ENCODE measurements at places on chromosomes 6 and 20.
A peak's percentile ranks its signal among the peaks of the same experiment; 100 is the strongest.

DNA sequence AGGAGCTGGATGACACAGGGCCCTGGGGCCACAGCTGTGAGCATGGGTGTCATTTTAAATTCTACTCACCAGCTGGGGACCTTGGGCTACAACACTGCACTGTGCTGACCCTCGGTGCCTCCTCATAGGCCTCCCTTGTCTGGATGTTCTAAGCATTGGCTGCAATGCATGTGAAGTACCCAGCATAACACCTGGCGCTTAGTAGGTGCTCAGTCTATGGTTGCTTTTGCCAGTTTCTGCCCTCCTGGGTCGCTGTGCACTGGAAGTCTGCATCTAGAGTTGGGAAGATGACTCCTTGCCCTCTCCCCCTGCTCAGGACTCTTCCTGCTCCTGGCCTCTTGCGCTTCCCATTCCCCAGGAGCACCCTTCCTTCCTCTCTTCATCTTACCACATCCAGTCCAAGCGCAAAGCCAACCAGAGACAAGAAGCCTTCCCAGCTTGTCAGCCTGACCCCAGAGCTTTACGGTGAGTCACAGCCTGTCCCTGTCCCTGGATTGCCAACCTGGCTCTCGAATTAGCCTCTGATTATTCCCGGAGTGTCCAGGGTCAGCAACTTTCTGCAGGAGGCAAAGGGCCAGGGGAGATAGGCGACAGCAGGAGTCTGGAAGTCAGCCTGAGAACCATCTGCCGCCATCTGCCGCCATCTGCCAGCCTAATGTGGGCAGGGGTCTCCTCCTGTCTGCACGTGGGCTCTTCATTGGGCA is 8.8 kb downstream of the SLC13A3 start:
- DNase-seq, result no peak

DNA sequence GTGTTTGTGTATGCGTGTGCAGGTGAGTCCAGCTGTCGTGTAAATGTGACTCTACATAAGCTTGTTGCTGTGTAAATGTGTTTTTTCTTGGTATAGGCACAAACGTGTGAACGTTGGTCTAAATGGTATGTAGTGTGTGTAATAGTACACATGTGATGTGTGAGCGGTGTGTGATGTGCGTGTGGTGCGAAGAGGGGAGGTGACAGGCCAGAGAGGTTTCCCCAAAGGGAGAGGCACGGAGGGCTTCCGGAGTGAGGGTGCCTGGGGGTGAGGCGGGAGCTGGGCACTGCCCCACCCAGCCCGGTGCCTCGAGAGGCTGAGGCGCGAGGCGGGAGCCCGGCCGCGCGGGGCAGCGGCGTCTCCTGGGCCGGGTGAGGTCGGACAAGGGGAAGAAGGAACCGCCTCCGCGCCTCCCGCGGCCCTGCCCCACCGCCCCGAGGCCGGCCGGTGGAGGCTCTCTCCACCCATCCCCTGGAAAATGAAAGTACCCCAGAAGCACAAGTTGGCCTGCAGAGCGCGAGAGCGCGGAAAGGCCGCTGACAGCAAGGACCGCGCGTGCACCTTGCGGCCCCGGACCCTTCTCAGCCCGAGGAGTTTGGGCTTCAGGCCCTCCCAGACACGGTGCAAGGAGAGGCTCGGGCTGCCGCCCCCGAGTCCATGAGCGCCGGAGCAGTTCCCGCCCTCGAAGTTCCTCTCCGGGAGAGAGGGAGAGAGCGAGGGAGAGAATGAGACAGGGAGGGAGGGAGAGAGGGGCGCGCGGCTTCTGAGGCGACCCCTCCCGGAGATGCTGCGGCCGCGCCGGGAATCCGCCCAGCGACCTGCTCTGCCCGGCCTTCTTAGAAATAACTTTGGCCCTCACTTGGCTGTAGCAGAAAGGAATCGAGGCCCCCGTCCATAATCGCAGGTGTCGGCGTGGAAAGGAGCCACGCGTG is 43.2 kb upstream of the OSTM1 start:
- DNase-seq, result peak; percentile 38

DNA sequence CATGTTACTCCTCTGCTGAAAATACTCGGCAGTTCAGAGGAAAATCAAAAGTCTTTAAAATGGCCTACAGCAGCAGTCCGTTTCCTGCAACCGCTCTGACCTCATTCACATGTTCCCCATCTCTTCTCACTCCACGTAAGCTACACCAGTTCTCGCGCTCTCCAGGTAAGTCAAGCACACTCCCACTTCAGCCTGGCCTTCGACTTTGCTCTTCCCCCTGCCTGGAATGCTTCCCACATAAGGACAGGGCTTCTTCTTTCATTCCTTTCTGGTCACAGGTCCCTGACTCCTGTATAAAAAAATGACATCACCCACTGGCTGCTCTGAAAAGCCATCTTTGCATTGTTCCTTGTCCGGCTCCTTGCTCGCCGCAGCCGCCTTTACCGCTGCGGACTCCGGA is 42.7 kb downstream of the MGME1 start:
- no peak for DNase-seq

DNA sequence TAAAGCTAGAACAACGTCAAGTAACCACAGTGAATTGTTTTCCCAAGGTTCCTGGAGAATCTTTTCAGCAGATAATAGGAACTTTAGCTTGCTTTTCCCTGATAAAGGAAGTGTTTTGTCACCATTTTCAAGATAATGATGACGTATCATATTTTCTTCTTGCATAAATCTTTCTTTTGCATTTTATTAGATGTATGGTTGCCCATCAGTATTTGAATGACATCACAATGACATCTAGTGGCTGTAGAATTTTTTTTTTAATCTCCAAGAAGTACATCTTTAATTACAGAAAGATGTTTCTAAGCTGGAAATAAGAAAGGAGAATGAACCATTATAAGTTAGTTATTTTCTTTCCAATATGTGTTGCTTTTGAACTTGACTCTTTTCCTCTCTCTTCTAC is 83.0 kb downstream of the CENPW start:
- no peak for DNase-seq
